ENCODE measurements at places on chromosomes 2 and 18. TPM values are rescaled to one million over a fixed set of nuclear protein-coding genes. Genes with fewer than 3 reads are reported as not detected.

DNA sequence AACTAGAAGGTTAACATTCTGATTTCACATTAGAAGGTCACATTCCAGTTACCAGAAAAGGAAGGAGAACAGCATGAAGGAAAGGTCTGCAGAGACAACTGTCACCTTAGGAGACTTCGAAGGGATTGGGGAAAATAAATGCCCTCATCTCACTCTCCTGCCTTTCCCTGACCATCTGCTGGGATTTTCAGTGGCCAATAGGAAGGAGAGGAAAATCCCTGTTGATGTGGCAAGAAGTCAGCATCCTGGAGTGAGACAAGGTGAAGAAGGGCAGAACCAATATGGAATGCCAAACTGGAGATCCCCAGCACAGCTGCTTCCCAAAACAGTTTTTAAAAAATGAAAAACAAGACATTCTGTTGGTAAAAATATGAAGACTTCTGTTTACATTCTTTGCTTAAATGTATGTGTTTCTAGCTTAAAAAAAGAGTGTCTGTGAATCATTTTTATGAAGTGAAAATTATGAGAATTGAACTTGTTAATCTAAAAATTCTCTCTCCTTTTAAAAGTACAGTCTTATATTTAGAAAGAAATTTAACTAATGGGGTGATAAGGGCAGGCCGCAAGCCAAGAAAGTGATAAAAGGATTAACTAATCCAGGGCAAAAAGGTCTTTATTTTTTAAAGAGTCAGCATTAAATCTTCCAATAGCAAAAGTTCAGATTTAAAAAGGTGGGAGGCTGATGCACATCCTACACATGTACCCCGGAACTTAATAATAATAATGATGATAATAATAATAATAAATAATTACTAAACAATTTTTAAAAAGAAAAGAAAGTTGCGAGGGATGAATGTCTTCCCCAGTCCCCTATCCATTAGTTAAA, 160.6 kb upstream of the DOK6 start:
- no peak for DNase-seq

Gene NBEAL1
- 38.3 TPM for total RNA-seq

- DNase-seq = no peak
These were observed 25.0 kb downstream of the CTDP1 start for GRCh38 chr18:79704631-79705030.

Gene GPBAR1
- total RNA-seq = not detected

Gene PSME4
- 43.9 TPM for total RNA-seq

Gene HAAO
- 0.90 TPM for total RNA-seq

GRCh38 chr2:46973673-46974072, 58.1 kb upstream of the MCFD2 start:
- no peak for DNase-seq

DNA sequence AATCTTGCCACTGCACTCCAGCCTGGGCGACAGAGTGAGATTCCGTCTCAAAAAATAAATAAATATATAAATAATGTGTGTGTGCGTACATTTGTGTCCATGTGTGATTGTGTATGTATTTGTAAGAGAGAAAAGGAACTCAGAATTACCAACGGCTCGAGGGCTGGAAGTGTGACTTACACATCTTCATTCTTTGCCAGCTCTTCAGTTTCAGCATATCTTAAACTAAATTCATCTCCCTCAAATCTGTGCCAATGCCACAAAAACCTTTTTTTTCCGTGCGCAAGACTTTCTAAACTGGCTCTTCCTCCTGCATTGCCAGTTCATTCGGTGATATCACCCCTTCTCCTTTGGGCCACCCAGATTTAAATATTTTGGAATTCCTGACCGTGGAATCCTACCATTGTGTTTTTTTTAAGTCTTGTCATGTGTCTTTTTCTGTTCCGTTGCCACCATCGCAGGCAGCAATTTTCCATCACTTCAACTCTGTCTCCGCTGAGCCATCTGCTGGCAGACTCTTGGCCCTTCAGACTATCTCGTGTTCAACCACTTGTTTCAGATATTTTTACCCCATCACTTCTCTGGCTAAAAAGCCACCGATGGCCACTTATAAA, 77.0 kb upstream of the ZNF532 start:
- no peak for DNase-seq

Gene NCOA1
- 10.4 TPM for total RNA-seq

Gene FAM110C
- not detected for total RNA-seq

Measured in fibroblast of the aortic adventitia (primary cell).